Coronary artery (tissue), 2 donors: ENCODE measurements at places on chromosomes 7 and 10.

DNA sequence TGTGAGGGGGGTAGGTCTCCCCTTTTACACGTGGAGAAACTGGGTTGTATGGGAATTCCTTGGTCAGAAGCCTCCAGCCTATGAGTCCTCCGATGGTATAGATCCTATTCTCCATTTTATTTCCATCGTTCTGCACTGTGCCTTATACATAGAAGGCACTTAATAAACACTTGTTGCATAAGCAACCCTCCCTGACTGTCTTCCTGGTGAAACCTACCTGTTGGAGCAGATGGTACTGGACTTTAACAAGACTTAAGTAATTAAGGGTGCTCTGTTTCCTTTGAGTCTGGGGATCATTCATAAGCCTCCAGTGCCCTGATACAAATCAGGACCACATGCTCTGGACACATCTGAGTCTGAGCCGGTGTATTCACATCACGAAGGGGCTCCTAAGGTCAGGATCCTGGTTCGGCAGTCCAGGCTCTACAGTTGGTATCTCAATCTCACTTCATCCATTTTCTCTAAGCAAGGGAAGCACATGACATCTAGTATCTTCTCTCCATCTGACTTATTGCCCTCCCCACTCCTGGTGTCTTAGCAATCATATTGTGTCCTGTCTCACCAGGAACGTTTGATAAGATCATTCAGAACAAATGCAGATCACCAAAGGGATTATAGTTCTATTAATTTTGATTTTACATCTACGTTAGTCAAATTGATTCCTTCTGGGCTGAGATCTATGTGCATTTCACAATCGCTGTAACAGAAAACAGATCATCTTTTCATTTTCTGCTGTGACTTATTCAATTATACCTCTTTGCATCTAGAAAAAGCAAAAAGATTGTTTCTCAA lies 22.8 kb upstream of the EZH2 start:
- no peak for DNase-seq

- DNase-seq: no peak
These were observed at the start of gene PRRT4 for GRCh38 chr7:128361411-128362379. TSS of gene PRRT4 (minus strand) at chr7:128361690.

DNA sequence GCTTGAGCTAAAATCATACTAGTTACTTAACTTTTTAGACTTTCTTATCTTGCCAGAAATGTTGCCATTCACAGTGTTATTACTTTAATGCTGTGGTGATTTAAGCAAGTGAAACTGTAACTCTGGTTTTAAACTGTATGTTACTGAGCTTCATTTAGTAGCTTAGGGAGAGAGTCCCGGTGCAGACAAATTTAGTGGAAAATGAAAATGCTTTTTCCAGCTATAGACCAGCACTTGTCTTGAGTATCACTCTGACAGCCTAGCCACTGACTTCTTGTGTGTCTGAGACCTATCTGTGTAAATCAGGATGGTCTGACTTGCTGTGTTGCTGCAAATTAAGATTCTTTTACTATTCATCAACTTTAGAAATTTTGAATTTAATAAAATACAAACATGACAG lies 200.8 kb downstream of the CACNB2 start:
- no peak for DNase-seq

DNA sequence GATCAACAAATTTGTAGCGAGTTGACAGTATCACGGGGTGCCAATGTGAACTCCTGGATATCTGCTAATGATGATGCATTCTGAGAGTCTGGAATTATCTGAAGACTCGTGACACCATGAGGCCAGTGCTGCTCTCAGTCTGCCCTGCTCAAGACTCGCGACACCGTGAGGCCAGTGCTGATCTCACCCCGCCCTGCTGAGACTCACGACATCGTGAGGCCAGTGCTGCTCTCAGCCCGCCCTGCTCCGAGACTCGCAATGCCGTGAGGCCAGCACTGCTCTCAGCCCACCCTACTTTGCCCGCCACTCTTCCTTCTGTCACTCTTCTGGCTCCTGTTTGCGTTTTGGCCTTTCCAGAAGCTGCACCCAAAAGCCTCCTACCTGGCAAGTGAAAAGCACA lies 411.8 kb downstream of the PTPRN2 start:
- peak; percentile 31 for DNase-seq

DNA sequence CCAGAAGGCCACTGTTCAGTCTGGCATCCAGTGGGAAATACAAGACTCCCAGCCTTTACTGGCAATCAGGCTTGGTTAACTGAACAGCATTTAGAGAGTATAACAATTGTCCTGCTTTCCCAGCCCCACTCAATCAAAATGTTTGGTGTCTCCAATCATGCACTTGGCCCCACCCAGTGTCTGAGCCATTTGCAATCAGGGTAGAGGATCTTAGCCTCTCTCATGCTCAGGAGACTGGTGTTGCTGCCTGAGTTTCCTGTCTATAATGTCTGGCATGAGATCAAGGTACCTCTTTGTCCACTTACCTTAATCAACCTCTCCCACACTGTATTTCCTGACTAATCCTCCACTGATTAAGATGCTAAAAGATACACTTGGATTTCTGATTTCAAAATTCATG lies 290.2 kb upstream of the GHITM start:
- DNase-seq: no peak

GRCh38 chr7:98251231-98251600 lies 816 bp downstream of the TECPR1 start:
- no peak for DNase-seq

- DNase-seq: no peak
These were observed 11.9 kb upstream of the HUS1 start for GRCh38 chr7:47991270-47991669.

DNA sequence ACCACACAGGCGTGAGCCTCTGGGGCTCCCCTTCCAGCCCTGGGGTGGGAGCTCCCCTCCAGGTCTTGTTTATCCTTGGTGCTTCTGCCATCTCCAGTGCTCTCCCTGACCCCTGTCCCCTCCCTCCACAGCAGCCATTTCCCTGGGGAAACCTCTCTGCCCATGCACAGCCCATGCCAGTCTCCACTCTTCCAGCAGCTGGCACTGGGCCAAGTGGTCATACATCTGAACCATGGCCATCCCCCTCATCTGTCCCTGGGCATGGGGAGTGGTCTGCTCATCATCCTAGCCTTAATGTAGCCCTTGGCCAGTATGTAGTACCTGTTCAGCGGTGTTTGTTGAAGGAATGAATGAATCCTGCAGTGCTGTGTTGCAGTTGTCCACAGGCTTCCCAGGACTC lies 172.4 kb upstream of the ZNF32 start:
- no peak for DNase-seq

DNA sequence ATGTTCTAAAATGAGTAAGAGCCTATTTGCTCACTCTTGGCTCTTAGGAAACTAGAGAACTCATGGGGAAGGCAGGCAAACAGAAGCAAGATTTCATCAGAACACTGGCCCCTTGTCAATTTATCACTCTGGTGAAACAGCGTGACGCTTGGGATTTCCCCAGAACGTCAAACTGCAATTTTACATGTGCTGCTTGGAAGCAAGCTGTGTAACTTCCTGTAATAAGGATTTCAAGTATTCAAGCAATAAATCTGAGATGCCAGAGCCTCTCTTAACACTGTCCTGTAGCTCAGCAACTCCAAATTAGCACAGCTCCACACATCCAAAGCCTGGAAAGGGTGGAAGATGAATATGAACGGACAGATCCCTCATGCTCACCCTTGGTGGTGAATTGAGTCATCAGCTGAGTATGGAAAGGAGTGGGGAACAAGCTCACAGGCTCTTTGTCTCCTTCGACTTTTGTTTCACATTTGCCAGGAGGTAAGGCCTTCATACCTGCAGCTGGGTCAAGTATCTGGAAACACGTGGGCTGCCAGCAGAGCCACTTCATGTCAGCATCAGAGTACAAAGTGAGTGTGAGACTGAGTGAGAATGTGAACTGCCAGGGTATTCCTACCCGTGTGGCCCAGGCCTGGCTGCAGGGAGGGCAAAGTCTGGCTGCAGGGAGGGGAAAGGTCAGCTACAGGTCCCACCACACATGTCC lies 140.4 kb upstream of the NAMPT start:
- DNase-seq: peak; percentile 92

DNA sequence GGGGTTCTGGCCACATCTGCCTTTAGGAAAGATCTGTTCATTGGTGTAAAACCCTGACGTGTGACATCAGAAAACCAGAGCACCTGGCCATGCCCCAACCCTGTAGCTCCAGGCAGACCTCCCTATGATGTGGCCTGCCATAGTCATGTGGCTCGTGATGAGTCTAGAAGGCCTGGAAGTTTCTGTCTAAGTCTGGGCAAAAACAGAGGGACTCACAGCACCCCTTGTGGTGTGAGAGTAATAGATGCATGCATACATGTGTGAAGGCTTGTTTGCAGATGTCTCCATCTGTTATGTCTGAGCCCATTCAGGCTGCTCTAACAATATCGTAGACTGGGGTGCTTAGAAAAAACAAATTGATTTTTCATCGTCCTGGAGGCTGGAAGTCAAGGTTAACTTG lies 309.3 kb downstream of the PAXIP1 start:
- DNase-seq: no peak

- no peak for DNase-seq
These were observed 39.6 kb downstream of the GLI3 start for GRCh38 chr7:42197451-42197850.

GRCh38 chr7:156823435-156823834 lies 69.5 kb downstream of the LMBR1 start:
- no peak for DNase-seq

DNA sequence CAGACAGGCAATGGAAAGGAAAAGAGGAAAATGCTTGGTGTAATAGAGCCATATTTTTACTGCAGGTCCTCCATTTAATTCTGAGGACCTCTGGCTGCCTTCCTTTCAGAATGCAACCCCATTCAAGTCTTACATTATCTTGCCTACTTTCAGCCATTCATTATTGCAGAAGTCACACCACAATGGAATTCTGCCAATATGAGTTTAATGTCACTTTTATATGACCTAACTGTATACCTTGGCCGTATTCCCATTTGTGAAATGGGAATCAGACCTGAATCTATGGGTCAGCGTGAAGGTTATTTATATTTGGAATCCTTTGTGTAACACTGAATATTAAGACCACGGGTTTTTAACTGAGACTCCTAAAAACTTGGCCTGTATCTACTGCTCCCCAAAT lies 241.7 kb upstream of the AOAH start:
- no peak for DNase-seq

DNA sequence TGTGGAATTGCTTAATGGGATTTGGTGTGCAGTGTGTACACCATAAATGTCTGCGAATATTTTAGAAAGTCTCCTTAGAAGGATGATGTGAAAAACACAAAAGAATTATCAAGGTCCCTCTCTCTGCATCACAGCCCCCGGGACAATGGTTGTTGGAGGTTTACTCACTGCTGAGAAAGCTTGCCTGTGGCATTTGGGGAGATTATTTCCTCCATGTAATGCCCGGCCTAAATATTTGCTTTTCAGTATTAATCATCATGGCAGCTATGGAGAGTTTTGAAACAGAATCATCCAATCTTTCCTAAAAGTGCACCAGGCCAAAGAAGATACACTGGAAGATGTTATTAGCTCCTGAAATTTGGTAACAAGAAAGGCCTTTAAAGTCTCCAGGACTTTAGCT lies 113.8 kb upstream of the ADCY1 start:
- no peak for DNase-seq

GRCh38 chr10:131925011-131925649 lies 24.3 kb downstream of the PPP2R2D start:
- DNase-seq: no peak

DNA sequence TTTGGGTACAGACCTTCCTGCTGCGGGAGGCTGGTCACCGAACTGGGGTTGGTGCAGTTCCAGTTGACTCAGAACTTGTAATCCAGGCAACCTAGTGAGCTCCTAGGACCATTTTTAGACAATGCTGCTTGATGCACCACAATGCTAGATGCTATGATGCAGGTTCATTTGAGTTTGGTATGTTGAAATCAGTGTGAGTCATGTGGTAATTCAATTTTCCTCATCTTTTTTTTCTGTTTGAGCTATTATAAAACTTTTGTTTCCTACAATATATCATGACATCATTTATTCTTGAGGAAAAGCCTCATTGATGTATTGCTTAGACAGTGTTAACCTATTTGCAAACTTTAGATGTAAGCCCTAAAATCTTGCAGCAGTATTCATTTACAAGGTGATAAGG lies 40.9 kb upstream of the MTPN start:
- no peak for DNase-seq

- no peak for DNase-seq
These were observed 283.1 kb upstream of the DKK1 start for GRCh38 chr10:52030975-52031374.

DNA sequence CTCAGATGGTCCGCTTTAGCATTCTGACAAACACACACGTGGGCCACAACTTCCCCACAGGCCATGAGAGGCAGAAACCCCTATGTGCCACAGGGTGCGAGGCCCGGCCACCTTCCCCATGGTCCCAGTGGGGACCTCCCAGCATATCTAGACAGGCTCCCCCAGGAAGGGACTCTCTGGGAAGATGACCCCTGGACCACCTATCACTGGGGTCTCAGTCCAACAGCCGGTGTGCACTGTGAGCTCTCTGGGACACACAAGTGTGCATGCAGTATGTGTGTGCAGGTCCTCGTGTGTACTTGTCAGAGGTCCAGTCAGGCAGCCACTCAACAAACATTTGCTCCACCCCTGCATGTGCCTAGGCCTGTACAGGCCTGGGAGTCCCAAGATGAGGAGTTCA lies 18.7 kb downstream of the GRID1 start:
- no peak for DNase-seq

GRCh38 chr7:133570321-133570720 lies 317.4 kb downstream of the EXOC4 start:
- no peak for DNase-seq

DNA sequence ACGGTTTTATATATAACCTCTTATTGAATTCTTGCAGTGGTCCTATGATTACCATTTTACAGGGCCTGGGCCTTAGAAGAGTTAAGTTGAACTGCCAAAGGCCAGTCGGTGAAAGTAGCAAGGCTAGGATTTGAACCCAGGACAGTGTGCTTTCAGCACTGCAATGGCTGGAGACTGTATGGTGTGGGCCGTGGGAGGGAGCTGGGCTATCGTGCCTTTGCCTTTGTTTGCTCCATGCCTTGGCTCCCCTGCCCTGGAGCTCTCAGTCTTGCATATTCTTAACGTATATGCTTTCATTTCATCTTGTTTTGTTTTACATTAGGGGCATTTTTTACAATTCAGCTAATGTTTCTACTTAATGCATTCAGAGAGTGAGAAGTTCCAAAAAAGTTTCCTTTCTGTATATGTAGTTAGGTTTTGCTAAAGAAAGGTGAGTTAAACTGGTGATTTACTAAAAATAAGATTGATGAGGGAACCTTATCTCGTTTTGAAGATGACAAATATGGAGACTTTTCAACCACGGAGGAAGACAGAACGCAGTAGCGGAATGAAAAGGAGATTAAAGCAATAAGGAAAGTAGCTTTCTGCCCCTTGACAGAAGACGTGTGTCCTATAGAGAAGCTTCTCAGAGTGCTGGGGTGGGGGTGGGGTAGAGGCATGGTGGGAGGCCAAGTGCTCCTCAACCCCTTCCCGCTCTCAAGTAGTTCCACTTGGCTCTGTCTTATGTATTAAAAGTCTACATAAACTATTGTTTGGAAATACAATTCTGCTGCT lies 82.5 kb downstream of the RTKN2 start:
- DNase-seq: no peak
